ENCODE measurements at places on chromosomes 5 and 9.

- no peak for ATAC-seq
Measured at GRCh38 chr5:133356396-133356983, 255.9 kb downstream of the FSTL4 start.

GRCh38 chr5:93715327-93715726 lies 26.1 kb downstream of the POU5F2 start:
- no peak for ATAC-seq

GRCh38 chr9:97385626-97386264 lies 26.2 kb upstream of the TDRD7 start:
- ATAC-seq: peak; percentile 20

GRCh38 chr5:1479581-1480188 lies 34.4 kb upstream of the SLC6A3 start:
- ATAC-seq: peak; percentile 62

DNA sequence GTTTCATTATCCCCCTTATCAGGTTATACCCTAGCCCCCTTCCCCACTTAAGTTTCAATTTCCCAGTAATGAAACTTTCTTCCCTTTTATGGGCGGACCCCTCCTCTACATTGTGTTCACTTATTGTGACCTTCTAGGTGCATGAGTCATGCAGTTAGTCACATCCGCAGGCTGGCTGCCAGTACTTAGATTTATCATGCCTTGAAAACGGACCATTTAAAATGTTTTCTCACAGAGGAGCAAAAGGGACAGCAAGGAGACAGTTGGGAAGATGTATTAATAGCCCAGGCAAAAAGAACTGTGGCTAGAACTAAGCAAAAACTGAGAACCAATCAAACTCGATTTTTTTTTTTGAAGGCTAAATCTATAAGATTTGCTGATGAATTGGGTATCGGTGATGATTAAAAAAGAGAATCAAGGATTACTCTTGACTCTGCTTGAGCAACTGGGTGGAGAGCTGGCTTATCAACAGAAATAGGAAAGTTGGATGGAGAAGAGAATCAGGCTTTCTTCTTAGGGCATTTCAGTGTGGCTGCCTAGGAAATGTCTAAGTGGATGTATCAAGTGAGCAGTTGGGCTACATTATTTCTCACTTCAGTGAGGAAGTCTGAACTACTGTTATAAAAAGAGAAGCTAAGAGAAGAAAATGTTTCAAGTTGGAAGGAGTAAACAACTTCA lies 615.0 kb downstream of the HINT1 start:
- no peak for ATAC-seq

DNA sequence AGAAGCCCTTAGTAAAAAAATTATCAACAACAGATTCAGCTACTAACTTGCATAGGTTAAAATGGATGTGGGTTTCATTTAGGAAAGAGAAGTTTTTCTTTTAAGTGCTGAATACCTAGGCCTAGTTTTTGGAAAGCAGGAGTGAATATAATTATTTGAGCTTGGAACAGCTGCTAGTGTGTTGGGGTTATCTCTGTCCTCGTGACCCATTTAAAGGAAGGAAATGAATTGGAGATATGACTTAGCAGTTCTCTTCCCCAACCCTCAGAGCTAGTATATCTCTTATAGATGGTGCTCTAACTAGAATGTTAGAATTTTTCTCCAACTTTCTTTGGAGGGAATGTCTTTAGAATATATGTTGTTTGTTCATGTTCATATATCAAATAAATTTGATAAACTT lies 38.6 kb downstream of the ZNF366 start:
- ATAC-seq: no peak

- no peak for ATAC-seq
Measured at GRCh38 chr9:28234894-28235277, 661.6 kb upstream of the C9orf72 start.

GRCh38 chr9:2255128-2255527 lies 240.0 kb downstream of the SMARCA2 start:
- no peak for ATAC-seq

GRCh38 chr9:72193478-72193881 lies 44.2 kb downstream of the GDA start:
- no peak for ATAC-seq

DNA sequence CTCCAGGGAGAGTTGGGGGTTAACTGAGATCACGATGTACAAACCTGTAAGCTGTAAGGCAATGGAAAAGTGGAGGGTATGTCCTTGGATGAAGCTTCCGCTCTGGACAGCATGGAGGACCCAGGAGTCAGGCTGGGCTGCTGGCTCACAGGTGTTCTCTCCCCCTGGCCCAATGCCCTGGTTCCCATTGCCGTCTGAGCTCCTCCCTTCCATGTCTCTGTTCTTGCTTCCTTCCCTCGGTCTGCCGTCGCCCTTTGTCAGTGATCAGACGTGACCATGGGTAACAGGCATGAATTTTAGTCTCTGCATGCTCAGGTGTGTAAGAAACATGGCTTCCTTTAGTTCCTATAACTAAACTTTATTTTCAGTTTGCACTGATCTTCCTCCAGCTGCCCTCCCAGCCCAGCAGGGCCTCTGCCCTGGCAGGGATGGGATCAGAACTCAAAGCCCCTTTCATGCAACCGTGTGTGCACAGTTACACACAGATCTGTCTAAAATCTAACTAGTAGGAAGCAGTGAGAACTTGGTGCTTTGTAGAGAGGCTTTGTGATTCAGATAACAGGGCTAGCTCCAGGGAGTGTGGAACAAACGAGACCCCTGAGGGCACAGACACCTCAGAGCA lies 51.7 kb upstream of the KCNMB1 start:
- ATAC-seq: no peak

DNA sequence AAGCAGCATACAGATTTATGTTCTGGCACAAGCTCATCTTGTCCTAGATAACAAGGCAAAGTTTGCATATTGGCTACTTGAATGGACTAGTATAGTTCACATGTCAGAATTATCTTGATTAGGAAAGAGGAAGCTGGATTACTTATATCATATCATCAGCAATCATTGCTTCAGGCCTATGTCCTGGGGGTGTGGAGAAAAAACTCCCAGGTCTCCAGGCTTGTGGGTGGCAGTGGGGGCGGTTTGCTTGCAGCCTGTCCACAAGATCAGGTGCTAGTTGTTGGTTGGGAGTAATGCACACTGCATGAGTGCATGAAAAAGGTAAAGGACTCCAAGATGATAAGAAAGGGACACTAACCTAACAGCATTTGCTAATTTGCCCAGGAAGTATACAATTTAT lies 326.4 kb upstream of the PDE4D start:
- no peak for ATAC-seq

GRCh38 chr5:73674669-73675004 lies 48.6 kb downstream of the ARHGEF28 start:
- no peak for ATAC-seq

DNA sequence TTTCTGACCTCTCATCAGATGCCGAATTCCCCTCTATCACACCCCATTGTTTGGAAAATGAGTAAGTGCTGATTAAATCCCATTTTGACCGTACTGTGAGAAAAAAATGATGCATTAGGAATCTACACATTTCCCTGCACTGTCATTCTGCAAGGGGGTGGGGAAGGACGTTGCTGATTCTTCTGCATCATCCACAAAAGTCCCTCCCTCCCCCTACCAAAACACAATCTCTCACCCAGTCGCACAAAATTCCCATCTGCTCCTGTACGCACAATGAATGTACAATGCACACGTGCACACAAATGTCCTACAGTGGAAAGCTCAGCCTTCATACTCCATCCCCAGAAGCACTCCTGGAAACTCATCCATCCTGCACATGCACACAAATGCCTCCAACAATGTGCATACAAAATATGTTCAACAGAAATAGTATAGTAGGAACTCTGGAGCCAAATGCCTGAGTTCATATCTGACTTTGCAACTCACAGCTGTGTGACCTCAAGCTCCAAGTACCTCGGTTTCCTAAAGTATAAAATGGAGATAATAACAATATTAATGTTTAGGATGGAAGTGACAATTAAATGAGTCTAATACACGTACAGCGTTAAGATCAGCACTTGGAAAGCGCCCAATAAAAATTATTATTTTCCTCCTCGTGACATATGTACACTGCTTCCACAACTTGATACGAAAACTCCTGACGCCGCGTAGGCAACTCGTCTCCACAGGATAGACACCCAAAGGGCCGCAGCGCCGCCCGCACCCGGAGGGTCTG lies 809 bp downstream of the TNIP1 start:
- ATAC-seq: no peak

DNA sequence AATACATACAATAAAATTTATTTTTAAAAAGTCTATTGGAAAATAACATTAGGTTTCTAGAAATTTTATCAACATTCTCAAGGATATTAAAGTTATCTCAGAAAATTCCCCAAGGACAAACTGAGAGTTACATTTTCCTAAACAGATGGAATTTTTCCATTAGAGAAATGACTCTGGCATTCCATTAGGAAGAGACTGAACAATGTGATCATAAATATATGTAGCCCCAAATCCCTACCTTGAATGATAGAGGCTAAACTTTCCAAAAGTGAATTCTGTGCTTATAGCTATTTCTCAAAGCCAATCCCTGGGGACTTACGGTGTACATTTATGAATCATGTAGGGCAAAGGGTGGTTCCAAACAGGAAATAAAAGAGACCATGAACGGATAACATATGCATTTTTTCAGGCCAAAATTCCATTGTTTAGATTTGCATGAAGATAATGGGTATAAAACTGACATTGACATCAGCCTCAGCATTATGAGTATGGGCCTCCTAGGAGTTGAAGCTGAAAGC lies 1181.0 kb upstream of the DMAC1 start:
- no peak for ATAC-seq

GRCh38 chr5:58115811-58116210 lies 344.1 kb downstream of the PLK2 start:
- ATAC-seq: no peak

DNA sequence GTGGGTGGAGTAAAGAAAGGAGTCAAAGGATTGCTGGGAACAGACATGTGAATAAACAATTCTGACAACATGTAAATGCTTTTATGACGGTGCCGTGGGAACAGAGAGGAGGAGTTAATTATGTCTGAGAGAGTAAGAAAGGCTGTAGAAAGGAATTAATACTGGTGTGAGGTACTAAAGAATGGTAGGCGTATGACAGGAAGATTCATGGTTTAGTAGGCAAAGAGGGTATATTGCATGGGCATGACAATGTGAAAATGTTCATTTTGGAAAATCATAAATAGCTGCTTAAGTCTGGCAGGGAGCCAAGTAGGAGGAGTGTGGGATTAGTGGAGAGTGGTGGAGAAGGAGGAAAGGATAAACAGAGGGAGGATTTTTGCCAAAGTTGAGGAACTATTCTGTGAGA lies 19.7 kb downstream of the NAA35 start:
- ATAC-seq: peak; percentile 39

- ATAC-seq: no peak
Measured at GRCh38 chr5:124194282-124194681, 552.2 kb downstream of the ZNF608 start.

GRCh38 chr9:97755618-97756267 lies 58.6 kb upstream of the XPA start:
- no peak for ATAC-seq

GRCh38 chr5:173204185-173204979 lies 30.6 kb downstream of the NKX2-5 start:
- ATAC-seq: no peak

- ATAC-seq: no peak
Measured at GRCh38 chr9:137219757-137220316, 2.2 kb downstream of the RNF208 start.

DNA sequence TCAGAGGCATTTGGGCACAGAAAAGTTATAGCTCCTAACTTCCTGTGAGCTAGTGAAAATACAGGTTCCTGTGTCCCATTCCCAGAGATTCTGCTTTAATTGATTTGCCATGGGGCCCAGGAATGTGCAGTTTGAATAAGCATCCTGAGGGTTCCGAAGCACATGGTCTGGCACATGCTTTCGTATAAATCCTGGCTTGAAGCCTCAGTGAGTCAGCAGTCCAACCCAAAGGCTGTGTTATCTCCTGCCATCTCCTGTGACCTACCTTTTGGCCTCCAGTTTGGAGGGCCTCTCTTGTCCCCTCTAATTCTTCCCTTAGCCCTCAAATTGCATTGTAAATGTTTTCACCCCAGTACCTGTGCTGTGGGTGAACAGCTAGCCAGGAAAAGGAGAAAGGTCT lies 183.8 kb downstream of the NR3C1 start:
- ATAC-seq: no peak

DNA sequence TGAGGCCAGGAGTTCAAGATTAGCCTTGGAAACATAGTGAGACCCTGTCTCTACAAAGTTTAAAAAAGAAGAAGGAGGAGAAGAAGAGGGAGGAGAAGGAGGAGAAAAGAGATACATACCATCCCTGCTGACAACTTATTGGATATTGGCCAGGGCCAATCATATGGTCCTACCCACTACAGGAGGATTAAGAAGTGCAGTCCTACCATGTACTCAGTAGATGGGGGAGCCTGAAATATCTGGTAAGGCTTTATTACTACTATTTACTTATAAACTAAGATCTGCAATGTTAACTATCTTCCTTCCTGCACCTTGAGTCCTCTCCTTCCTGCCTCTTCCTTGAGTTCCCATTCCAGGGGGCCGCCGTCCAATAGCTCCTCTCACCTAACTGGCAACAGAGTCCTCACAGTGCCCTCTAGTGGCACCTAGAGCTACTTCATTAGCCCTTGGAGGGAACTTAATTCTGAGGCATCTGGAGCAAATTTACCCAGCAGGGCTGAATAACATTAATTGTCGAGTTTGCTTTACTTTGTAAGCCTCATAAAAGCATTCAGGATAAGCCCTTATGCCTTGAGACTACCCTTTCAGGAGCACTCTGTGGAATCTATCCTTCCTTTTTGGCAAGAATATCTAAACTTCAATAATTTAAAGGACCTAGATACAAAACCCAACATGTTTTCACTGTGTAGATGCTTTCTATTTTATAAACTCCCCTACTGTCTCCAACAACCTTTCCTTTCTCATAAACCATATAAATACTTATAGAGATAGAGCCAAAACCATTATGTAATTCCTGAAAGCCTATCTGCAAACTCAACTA lies 39.1 kb upstream of the RANBP6 start:
- peak; percentile 58 for ATAC-seq

GRCh38 chr5:73067213-73067612 lies 53.2 kb upstream of the TMEM171 start:
- no peak for ATAC-seq

- no peak for ATAC-seq
Measured at GRCh38 chr5:91373006-91373405, 10.1 kb downstream of the ARRDC3 start.

Measured in gastroesophageal sphincter (tissue), 4 donors.